ENCODE measurements at places on chromosomes 2 and 18. TPM values are rescaled to one million over a fixed set of nuclear protein-coding genes. Genes with fewer than 3 reads are reported as not detected.
A peak's percentile ranks its signal among the peaks of the same experiment; 100 is the strongest.

APCDD1 gene
- total RNA-seq, result 10.8 TPM

MFSD2B gene
- not detected for total RNA-seq

CFAP221 gene
- 0.59 TPM for total RNA-seq

LAMA1 gene
- not detected for total RNA-seq

DNA sequence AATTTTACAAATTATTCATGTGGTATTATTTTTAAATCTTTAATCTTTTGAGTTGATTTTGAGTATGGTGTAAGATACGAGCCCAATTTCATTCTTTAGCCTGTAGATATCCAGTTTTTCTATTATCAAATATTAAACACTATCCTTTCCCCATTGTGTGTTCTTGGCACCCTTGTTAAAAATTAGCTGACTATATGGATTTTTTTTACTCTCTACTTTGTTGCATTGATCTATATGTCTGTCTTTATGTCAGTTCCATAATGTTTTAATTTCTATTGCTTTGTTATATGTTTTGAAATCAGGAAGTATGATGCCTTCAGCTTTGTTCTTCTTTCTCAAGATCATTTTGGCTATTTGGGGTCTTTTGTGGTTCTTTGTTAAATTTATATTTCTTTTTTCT, 80.9 kb upstream of the ZNF804A start:
- DNase-seq, result no peak

- DNase-seq, result peak; percentile 22
Measured at GRCh38 chr2:42569116-42569711, 782 bp downstream of the MTA3 start.

GRCh38 chr18:47163241-47163640, 12.9 kb downstream of the IER3IP1 start:
- no peak for DNase-seq

DNA sequence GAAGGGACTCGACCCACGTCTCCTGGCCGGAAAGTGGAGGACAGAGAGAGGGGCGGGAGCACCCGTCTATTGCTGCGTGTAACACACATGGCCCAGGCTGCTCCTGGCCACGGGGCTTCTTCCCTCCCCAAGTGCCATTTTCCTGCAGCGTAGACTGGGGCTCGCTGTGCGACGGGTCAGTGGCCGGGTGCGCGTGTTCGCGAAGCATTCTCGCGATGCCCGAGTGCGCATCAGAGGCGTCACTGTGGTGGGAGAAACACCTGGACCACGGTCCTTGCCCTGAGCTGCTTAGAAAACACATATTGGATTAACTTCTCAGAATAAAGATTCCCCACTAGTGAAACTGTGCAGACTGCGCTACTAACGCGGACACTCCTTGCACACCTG, 200.8 kb downstream of the EIPR1 start:
- no peak for DNase-seq

DNA sequence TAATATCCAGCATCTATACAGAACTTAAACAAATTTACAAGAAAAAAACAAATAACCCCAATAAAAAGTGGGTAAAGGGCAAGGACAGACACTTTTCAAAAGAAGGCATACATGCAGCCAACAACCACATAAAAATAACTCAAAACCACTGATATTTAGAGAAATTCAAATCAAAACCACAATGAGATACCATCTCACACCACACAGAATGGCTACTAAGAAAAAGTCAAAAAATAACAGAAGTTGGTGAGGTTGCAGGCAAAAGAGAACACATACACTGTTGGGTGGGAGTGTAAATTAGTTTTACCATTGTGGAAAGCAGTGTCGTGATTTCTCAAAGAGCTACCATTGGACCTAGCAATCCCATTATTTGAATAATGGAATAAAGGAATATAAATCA, 1973.9 kb upstream of the LRRTM1 start:
- DNase-seq, result no peak

DNA sequence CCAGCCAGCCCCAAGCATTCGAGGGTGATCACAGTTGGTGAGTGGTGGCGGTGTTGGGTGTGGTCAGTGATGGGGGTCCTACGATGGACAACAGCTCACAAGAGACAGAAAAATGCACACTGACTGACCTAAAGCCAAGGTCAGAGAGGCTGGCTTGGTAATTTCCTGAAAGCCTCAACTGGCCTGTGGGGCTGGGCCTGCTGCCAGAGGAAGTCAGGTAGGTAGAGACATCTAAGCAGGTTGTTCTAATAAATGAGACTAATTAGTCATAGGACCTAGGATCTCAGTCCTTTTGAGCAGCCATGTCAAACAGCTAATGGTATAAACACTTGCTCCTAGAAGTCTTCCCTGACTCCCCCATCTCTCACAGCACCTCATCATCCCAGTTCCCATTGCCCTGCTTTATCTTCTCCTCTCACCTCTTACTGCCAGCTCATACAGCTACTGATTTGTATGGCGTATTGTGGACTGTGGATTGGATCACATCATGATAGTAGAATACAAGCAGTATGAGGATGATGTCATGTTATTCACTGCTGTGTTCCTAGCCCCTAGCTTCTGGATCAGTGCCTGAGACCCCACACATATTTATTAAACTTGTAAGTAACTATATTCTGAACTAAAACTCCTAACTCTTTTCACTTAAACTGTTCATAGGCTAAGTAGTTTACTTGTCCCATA, 262.9 kb upstream of the KLHL29 start:
- no peak for DNase-seq

GRCh38 chr2:206561962-206562361, 80.3 kb upstream of the FAM237A start:
- DNase-seq, result no peak

GRCh38 chr18:13218368-13218991, at the start of gene LDLRAD4:
LDLRAD4 (plus strand) TSS chr18:13218760.
- peak; percentile 73 for DNase-seq

DNA sequence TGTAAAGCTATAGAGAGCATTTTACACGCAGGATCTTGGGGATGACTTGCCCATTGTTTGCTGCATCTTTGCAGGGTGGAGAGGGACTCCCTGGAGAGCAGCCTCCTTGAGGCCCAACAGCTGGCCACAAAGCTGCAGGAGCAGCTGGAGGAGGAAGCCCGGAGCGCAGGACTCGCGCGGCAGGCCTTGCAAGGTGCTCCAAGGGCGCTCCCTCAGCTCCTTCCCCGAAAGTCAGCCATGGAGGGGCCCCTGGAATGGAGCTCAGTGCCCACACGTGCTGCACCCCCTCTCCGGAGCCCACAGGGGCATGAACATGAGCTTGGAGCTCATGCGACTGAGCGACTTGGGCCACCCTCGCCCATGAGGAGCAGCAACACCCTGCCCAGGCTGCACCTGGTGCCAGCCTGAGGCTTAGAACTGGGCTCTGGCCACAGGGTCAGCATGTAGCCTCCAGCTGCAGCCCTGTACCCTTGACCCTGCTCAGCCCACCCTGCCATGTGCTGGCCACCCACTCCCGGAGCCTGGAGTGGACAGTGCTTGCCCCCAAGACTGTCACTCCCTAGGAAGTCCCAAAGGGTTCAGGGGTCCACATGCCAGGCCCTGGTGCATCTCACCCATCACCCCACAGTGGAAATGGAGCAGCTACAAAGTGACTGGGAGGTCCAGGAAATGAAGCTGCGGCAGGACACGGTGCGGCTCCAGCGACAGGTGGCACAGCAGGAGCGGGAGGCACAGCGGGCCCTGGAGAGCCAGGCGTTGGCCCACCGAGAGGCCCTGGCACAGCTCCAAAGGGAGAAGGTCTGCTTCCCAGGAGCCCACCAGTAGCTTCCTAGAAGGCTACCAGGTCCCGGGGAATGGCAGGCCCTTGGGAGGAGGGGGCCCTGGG, 43.0 kb downstream of the CROCC2 start:
- no peak for DNase-seq

- no peak for DNase-seq
Measured at GRCh38 chr2:217802266-217802665, 200.5 kb downstream of the TNS1 start.

GRCh38 chr2:120969613-120970355, 234.1 kb downstream of the GLI2 start:
- no peak for DNase-seq

DNA sequence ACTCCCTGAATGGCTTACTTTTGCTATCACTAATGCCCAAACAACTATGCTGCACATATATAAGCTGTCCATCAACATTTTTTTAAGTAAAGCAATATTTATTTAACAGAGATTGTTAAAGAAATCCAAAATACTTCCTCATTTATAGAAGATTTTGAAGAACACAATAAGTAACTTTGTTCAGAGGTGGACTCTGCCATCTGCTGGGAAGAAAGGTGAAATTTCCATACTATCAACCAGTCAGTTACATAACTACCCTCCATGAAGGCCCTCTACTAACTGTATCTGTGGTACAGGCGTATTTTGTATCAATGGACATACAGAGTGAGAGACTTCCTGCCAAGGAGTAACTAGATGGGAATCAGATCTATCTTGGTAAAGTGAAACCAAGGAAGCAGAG, 106.0 kb downstream of the DTNB start:
- no peak for DNase-seq

DNA sequence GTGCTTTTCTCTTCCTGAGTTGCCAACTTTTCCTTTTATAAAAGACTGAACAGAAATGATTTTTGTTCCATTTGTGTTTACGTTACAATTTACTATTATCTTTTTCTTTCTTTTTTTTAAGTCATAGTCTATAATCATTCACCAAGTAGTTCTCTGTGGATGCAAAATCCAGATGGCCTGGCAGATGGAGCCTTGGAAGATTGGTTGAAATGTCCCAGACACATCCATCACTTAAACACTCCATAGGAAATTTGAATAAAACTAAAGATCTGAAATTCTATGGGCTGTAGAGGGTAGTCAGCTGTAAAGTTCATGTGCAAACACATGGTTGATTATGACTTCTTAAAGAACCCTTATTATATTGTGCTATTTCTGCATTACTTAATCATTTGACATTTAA, 164.8 kb upstream of the DOCK10 start:
- DNase-seq, result no peak

DNA sequence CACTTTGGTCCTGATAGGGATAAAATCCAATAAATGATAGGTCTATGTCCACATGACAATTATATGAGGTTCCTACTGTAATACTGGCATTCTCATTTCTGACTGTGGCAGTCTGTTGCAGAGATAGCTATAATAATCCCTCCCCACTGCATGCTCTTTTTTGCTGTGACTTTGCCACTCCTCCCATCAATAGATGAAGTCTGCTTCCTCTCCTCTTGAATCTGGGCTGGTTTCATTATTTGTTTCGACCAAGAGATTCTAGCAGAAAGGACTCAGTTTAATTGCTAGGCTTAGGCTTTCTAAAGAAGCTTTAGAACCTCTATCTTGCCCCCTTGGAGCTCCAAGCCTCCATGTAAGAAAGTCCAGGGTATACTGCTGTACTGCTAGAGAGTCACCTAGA, 23.3 kb upstream of the CREB1 start:
- no peak for DNase-seq

GRCh38 chr18:25456334-25457010, 104.5 kb upstream of the ZNF521 start:
- DNase-seq, result no peak

DNA sequence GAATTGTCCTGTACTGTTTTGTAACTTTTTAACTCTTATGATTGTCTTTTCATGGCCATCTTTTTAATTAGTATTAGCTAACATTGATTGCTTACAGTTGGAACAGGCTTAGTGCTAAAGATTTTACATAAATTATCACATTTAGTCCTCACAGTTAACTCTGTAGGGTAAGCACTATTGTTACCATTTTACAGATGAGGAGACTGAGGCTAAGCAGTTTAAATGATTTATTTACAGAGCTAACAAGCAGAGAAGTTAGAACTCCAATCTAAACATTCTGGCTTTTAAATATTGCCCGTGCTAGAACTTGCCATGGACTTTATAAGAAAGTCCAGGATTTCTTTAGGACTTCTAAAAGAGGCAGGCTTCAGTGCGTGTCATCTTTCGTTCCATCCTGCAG, 48.6 kb downstream of the EPAS1 start:
- no peak for DNase-seq

Measured in heart right ventricle (tissue), 16 donors.